ENCODE measurements at places on chromosomes 1 and 21.
A peak's percentile ranks its signal among the peaks of the same experiment; 100 is the strongest.

DNA sequence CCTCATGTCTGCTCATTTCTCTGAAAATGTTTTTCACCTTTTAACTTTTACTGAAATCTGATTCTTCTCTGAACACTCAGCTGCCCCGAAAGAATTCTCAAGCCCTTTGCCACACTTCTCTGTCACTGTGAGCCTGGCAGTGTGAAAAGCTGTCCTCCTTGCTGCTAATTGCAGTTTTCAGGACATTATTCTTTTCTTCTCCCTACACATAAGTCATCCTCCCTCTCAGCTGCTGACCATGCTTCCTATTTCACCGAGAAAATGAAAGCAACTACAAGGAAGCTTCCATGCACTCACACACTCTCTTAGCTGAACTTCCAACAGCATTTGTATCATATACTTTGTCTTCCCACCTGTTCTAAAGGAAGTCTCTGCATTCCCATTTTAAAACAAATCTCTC lies 15.8 kb downstream of the OLFM3 start:
- no peak for DNase-seq

DNA sequence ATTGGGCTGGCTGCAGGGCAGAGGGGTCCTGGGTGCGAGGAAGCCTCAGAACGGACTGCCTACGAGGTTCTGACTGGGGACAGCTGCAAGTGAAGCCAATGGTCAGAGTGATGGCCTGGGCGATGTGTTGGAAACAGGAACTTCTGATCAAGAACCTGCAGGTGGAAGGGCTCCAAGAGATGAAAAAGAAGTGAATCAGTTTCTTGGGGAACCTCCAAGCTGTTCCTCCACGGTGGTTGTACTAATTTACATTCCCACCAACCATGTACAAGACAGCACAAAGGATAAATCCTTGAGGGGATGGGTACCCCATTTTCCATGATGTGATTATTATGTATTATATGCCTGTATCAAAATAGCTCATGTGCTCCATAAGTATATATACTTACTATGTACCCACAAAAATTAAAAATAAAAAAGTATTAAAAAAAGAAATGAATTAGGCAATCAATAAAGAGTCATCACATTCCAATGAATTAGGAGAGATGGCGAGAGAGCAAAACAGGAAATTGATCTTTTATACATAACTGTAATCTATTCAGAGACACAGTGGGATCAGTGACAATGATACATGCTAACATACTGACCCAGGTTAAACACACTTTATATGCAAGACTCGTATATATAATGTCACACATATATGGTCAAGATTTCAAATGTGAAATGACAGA lies 58.1 kb downstream of the PTPN14 start:
- DNase-seq: no peak

GRCh38 chr1:201365251-201365650 lies 12.2 kb downstream of the TNNT2 start:
- no peak for DNase-seq

DNA sequence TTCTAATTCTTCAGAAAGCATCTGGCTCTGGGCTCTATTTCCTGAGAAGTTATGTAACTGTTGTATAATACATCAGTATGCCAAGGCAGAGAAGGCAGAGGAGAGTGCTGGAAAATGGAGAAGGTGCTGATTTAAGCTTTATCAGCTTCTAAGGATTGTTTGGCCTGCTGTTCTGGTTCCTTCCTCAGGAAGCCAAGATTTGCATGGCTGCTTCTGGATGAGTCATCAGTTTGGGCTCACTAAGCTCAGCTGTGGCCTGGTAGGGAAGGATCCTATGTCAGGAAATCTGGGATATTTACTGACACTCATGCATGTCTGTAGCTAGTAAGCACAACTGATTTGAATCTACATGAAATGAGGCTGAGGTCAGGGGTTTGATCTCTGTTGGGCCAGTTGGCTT lies 73.2 kb upstream of the ADGRL4 start:
- DNase-seq: peak; percentile 85

DNA sequence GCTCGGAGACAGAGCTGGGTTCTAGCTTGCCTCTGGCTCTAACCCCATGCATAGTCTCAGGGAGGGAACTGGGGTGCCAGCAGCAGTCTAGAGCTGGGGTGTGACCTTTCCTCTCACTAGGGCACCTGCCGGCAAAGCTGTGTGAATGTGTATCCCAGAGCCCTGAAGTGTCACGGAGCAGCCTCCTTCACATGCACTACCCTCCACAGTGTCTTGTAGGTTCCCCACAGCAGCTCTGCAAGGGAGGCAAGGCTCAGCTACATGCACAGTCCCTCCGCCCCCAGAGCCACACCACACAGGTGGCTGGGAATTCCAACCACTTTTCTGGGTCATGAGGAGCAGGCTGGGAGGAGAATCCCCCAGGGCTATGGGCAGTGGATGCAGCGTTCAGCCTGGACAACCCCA lies 7.7 kb upstream of the HPCA start:
- no peak for DNase-seq

- peak; percentile 86 for DNase-seq
Measured at GRCh38 chr1:43853161-43853921, 80.3 kb upstream of the ARTN start.

DNA sequence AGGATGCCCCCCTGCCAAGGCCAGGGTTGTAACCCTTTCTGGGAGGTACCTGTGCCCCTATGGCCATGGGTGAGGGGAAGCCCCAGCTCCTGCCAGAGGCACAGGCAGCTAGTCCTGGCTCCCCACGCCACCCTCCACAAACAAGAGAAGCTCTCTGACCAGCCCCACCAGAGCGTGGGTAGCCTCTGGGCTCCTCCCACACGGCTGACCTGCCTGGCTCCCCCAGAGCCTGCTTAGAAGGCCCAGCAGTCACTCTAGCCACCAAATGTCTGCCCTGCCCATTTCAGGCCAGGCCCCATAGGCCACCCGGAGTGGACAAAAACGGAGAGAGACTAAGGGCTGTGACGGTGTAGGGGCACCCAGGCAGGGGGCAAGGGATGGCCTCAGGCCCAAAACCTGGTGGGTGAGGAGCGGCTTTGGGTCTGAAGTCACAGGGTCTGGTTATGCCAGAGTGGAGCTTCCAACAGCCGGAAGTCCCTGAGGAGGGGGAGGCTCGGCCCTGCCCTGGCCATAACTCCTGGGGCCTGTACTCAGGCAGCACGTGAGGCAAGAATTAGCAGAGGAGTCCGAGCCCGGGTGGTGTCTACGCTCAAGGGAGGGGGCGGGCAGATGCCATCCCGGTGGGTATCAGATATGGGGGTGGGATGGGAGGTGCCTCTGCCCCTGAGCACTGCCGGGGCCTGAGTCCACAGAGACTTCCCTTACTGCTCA lies 155.4 kb downstream of the CASZ1 start:
- no peak for DNase-seq

- no peak for DNase-seq
Measured at GRCh38 chr1:170857955-170858354, 77.4 kb upstream of the MROH9 start.

DNA sequence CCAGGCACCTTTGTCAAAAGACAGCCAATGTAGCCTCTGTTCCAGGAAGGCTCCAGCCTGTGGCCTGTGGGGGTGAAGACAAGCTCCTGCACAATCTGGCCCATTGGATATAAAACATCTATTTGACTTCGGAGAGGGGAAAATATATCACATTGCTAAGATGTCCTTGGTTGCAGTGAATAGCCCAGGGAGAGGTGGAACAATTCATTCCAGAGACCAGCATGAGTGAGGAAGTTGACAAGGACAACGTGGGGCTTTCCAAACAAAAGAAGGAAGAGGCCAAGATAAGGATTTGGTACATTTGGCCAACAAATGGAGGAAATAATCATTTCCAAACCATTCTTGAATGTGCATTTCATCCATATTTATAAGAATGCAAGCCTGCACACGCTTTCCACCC lies 187.0 kb downstream of the ETS2 start:
- DNase-seq: no peak

DNA sequence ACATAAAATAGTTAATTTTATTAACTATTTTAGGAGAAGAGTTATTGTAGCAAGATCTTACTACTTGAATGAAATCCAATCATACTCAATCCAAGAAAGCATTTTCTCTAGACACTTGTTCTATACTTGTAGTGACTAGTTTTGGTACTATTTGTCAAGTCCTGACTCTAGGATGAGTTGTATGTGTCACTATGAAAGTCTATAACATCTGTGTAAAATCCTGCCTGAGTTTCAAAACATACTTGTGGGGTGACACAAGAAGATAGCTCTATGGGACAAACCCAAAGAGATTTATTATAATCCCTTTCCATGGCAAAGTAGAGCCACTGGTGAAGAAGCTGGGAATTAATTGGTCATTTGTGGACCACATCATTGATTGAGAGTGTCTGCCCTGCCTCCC lies 1042.2 kb upstream of the ADGRL4 start:
- no peak for DNase-seq

GRCh38 chr1:224068458-224069072 lies 45.3 kb upstream of the FBXO28 start:
- no peak for DNase-seq

DNA sequence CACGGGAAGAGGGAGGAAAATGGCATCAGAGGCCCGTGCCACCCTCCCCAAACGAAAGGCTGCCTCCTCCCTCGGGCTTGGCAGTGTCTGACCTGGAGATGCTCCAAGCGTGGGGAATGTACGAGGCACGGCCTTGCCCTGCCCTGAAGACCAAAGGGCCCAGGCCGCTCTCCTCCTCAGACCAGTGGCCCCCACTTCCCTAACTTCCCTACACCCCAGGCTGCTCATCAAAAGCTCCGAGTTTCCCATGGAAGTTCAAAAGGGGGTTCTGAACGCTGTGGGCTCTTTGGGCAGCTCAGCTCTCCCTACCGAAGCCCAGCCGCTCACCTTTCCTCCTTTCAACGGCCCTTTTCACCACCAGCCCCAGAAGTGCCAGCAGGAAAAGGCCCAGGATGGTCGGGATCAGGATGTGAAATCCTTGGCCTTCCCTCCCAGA lies 11.8 kb downstream of the FCMR start:
- DNase-seq: no peak

GRCh38 chr1:30798389-30799232 lies 41.0 kb upstream of the LAPTM5 start:
- no peak for DNase-seq

GRCh38 chr1:89580036-89580435 lies 52.9 kb upstream of the LRRC8C start:
- DNase-seq: no peak

DNA sequence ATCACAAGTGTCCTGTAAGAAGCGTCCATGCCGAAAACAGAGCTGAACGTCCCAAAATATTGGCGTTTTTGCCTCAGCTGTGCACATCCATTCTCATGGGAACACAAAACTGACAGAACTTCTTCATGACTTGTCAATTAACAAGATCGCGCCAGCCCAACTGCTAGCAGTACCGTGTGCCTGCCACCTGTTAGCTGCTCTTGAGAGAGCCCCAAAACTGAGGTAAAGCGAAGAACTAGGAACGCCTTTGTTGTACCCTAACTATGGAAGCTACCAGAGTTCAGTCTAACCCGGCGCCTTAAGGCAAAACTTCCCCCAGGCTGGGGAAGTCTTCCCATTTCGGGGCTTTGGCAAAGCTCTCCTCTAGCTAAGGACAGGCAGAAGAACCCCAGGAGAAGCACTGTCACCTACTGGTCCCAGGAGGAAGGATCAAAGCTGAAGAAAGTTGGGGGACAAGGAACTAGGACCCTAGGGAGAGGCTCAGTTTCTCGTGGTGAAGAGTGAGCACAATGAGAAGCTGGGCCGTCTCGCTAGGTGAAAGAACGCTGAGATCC lies 719 bp downstream of the EYA3 start:
- no peak for DNase-seq

- no peak for DNase-seq
Measured at GRCh38 chr1:246246430-246246829, 260.6 kb downstream of the SMYD3 start.

DNA sequence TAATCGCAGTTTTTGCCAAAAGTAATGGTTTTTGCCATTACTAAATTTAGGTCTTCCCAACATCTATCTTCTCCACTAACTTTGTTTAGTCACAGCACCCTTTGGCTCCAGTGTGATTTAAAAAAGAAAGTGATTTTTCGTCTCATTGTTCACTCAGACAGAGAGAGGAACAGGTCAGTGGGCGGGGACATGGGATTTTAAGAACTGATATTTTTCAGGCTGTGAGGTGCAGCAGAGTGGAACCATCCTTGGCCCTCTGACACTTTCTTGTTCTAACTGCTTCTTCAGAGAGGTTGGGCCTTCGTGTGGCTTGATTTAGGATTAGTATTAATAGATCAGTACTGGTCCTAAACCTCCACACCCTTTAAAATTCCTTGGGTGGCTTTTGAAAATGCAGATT lies 38.8 kb downstream of the CASQ2 start:
- DNase-seq: no peak

GRCh38 chr1:20654104-20654690 lies 7.0 kb downstream of the DDOST start:
- no peak for DNase-seq

DNA sequence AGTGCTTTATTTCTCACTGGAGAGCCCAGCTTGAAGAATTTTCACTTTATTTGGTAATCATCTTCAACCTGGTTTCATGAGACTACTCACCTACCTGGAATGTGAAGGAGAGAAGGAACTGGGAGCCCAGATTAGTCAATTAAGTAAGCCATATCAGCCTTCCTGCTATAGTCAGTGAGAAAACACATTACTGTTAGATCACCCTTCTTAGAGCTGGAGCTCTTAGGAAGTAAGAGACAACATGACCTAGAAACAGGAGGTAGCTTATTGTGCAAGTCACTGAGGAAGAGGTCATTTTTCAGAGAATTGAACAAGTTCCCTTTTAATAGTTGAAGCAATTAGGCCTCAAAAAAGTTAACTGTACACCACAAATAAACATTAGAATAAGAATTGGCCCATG lies 49.2 kb upstream of the TEKT2 start:
- peak; percentile 3 for DNase-seq

GRCh38 chr1:1684031-1684681 lies 8.4 kb downstream of the SLC35E2B start:
- DNase-seq: no peak

GRCh38 chr1:166172106-166172505 lies 5.3 kb upstream of the FAM78B start:
- no peak for DNase-seq

DNA sequence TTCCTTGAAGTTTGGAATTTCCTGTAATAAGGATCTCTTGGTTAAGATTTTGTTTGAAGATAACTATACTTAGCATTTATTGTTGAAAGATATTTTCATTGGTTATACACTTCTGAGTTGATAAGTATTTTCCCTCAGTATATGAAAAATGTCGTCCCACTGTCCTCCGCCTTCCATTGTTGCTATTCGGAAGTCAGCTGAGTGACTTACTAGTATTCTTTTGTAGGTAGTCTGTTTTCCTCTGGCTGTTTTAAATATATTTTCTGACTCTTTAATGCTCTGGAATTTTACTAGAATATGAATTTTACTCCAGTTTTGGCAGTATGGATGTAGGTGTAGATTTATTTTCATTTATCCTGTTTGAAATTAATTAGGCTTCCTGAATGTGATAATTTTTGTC lies 498.7 kb upstream of the NFIA start:
- no peak for DNase-seq

DNA sequence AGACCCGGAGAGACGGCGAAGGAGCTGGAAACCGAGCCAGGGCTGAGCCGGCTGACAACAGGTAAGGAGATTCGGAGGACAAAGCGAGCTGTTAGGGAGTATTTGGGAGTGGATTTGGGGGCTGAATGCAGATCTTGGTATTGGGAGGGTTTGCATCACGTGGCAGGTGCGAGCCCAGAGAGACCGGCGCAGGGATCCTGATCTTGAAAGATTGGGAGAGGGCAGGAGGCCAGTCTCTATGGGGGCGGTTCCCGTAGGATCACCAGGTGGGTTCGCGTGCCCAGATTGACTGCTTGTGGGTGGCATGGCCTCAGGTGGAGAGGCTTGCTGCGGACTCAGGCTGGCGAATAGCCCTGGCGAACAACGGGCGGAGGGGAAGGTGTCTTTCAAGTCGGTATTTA lies 204 bp downstream of the CIART start:
- no peak for DNase-seq

- no peak for DNase-seq
Measured at GRCh38 chr1:21304488-21304887, 14.2 kb upstream of the ECE1 start.
